ENCODE measurements at places on chromosomes 11 and 22.
A peak's percentile ranks its signal among the peaks of the same experiment; 100 is the strongest.

DNA sequence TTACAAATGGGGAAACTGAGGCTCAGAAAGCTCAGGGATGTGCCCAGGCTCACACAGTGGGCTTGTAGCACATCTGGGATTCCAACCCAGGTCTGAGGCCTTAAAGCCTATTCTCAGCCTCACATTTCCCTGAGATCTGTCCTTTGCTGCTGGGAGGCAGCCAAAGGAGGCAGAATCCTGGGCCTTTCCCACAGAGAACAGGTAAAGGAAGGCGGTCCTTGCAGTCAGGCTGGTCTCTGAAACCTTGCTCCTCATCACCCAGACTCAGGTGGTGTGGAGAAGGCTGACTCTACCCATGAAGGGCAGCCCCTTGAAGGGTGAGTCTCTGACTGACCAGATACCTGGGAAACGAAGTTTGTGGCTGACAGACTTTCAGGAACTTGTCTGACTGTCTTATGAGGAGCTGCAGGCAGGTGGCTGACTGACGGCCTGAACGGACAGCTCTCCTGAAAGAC is 7.8 kb downstream of the SLCO2B1 start:
- no peak for DNase-seq

DNA sequence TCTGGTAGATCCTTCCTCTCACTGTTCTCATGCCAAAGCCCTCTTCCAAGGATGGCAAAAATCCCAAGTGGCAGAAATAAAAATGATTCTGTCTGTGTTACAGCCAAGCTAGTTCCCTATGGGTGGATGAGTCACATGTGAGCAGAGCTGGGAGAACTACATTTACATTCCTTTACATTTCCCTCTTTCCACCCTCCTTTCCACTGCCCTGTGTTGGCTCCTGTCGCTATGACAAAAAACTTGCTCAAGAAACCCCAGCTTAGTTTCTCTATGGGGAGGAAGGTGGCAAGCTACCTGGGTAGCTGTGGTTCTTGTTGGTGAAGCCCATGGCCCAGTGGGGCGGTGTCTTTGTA is 10.2 kb upstream of the DDB2 start:
- no peak for DNase-seq

- peak; percentile 43 for DNase-seq
These were observed 67.2 kb upstream of the BMAL1 start for GRCh38 chr11:13210424-13210823.

GRCh38 chr11:64627371-64627770 is 36.4 kb downstream of the SLC22A12 start:
- DNase-seq, result no peak

DNA sequence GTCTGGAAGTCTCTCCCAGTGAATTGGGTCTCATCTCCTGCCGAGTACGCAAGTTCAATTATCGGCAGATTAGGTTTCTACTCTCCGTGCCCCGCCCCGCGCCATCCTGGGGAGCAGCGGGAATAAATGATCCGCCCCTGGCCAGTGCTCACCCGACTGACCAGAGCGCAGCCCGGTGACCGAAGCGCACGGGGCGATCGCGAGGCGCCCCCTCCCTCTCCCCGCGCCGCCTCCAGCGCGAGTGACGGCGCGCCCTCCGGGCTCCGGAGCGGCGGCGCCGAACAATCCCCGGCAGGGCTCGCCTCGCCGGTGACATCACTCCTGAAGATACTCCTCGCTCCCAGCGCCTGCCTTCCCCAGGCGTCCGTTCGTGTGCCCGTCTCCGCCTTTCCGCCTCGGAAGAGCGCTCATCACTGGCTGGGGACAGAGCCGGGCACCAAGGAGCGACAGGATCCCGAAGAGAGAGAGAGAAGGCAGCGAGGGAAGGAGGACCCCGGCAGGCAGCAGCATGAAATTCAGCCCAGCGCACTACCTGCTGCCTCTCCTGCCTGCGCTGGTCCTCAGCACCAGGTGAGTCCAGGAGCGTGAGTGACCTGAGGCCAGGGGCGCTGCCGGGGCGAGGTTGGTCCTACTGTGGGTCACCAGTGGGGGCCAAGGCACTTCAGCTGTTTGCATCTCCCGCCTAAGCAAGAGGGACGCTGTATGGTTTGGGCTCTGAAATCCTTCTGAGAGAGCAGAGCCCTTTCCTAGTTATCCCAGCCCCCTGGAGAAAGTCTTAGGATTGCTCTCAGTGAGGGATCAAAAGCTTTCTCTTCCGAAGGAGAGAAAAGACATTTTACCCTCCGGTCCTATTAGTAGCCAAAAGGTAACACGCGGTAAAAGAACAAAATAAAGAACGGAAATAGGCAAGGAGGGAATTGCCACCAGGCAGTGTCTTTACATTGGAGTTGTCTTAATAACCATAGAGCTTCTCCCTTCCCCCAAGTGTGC is at the start of gene LUZP2:
Gene LUZP2 (plus strand): TSS at position 318 of the 990 bp plus-strand sequence.
- DNase-seq, result peak; percentile 21
